HCT116 (cell line): ENCODE measurements at places on chromosomes 16 and 17.

- H3K27me3 ChIP-seq, result no peaks in the 10 kb centered on the region
Measured at GRCh38 chr17:312476-313148, 40.0 kb downstream of the RPH3AL start.

- H3K27me3 ChIP-seq, result no peaks in the 10 kb centered on the region
- no peaks in the 10 kb centered on the region for H3K36me3 ChIP-seq
- no peak overlapping the region for H3K27ac ChIP-seq
- no peak overlapping the region for H3K4me3 ChIP-seq
- no peak for DNase-seq
- peaks cover 12% of the 10 kb centered on the region; the same call in 1 of the 2 replicates for H3K4me1 ChIP-seq
Measured at GRCh38 chr17:32285746-32286517, 20.3 kb downstream of the RHBDL3 start.

- H3K4me3 ChIP-seq, result no peak overlapping the region
- H3K27ac ChIP-seq, result no peak overlapping the region
- H3K4me1 ChIP-seq, result peaks cover 10% of the 10 kb centered on the region
- H3K27me3 ChIP-seq, result no peaks in the 10 kb centered on the region
- no peaks in the 10 kb centered on the region; the same call in 1 of the 2 replicates for H3K36me3 ChIP-seq
- no peak for DNase-seq
Measured at GRCh38 chr17:31527606-31528005, 136.1 kb downstream of the RAB11FIP4 start.

DNA sequence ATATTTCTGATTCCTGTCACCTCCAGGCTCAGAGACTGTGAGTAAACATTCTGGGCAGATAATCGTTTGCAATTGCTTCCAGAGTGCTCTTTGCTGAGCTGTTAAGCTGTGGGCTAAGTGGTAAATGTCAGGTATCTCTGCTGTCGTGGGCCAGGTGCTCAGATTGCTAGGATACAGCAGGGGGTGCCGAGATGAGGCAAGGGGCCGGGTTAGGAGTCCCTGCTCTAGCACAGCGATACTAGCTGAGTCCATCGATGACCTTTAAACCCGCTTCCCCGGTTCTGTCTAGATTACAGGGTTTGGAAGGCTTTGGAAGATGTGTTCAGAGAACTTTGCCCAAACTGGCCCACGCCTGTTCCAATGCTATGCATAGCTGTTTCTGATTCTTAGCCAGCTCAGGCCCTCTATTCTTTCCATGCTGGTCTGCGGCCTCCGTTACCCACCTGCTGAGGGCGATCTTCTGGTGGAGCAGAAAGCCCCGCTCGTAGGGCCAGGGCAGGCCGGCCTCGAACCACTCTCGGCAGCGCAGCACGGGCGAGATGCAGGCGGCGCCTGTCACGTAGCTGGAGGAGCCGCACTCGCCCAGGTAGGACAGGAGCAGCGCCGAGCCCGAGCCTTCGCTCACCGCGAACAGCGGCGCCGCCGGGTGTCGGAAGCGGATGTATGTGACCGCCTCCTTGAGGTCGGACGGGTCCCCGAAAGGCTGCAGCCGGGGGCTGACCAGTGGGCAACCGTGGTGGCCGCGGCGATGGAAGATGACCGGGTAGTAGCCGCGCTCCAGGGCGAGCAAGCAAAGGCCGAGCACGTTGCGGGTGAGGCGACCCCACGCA lies 979 bp downstream of the ABHD15 start:
- H3K4me3 ChIP-seq, result peak overlapping the region; percentile 79
- peak; percentile 22 for DNase-seq
- H3K27ac ChIP-seq, result peak overlapping the region; percentile 82

GRCh38 chr16:31072540-31073141 lies 1.4 kb downstream of the ZNF668 start:
- no peaks in the 10 kb centered on the region for H3K27me3 ChIP-seq
- peaks cover 16% of the 10 kb centered on the region for H3K36me3 ChIP-seq
- peaks cover 18% of the 10 kb centered on the region for H3K4me1 ChIP-seq
- DNase-seq, result no peak
- H3K27ac ChIP-seq, result peak overlapping the region; percentile 100

- H3K4me1 ChIP-seq, result no peaks in the 10 kb centered on the region
- H3K27ac ChIP-seq, result no peak overlapping the region
- DNase-seq, result no peak
- no peak overlapping the region for H3K4me3 ChIP-seq
- H3K27me3 ChIP-seq, result no peaks in the 10 kb centered on the region
Measured at GRCh38 chr16:55527885-55528284, 19.0 kb downstream of the LPCAT2 start.

DNA sequence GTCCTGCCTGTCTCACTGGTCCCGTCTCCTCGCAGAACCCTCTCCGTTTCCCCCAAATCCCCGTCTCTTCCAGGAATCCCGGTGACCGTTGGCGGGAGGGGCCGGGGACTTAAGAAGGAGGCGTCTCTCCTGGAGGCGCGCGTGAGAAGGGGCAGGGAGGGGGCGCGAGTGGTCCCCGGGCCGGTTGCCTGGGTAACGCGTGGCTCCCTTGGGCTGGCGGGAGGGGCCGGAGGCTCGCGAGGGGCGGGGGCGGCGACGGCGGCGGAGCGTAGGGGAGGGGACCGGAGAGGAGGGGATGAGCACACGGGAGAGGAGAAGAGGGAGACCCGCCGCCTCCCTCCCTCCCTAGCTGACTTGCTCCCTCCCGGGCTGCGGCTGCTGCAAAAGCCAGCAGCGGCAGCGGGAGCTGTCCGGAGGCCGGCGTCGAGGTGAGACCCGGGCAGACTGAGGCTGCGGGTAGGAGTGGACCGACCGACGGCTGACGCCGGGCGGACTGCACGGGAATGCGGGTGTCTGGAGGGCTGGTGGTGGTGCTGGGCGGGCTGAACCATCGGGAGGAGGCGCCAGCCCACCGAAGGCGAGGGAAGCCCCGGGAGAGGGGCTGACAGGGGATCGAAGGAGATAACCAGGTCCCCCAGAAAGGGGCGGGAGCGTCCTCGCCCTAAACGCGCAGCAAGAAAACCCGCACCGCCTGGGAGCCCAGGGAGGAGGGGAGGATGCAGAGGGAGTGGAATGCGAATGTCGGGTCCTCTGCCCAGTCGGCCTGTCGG lies at the start of gene PRRT2:
Gene PRRT2 (plus strand): TSS at position 298 of the 770 bp plus-strand sequence. CDS start 862 bp downstream, outside the sequence.
- peaks cover 6% of the 10 kb centered on the region for H3K36me3 ChIP-seq
- peaks cover 75% of the 10 kb centered on the region for H3K4me1 ChIP-seq
- no peak for DNase-seq
- peak within 1 kb of the TSS; percentile 66 for H3K4me3 ChIP-seq
- peak within 1 kb of the TSS; percentile 90 for H3K27ac ChIP-seq
- H3K27me3 ChIP-seq, result no peaks in the 10 kb centered on the region

- DNase-seq, result no peak
- H3K27ac ChIP-seq, result peak overlapping the region; percentile 65; the same call in 1 of the 2 replicates
- peaks cover 30% of the 10 kb centered on the region; the same call in 1 of the 2 replicates for H3K36me3 ChIP-seq
- H3K4me1 ChIP-seq, result peaks cover 17% of the 10 kb centered on the region
Measured at GRCh38 chr16:1494711-1495110, 1.6 kb downstream of the TELO2 start.

DNA sequence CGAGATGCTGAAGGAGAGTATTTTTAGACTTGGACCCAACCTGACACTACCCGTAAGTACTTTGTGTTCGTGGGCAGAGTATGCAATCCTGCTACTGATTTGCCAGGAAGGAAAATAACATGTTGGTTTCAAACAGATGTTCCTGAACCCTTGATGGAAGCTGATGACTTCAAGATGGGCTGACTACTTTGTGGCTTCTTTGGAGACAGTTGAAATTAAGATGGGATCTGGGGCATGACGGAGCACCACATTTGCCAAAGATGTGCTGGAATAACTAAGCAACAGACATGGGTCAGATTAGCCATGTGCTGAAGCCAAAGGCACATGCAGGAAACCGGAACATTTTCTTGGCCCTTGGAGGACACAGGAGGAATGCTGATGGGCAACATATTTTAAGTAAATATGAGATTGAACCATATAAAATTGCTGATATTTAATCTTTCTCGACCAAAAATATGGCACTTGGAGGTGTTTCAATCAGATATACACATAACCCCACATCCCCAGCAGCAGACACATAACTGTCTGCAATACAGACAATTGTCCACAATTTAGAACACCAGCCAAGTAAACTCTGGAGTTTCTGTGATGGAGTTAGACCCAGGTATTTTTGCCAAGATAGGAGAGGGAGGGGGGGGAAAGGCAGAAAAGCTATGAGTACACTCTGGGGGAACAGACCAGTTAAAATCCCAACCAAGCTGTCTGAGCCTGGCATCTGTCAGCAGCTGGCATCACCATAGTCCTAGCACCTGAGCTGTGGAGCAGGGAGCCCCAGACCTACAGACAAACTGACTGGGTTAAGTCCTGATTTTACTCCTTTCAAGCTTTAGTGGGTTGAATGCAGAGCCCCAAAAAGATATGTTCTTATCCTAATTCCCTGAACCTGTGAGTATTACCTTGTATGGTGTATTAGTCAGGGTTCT lies 329.4 kb upstream of the CDH5 start:
- DNase-seq, result no peak
- H3K4me3 ChIP-seq, result no peak overlapping the region
- H3K27me3 ChIP-seq, result peaks cover 15% of the 10 kb centered on the region; the same call in 1 of the 2 replicates
- no peaks in the 10 kb centered on the region for H3K4me1 ChIP-seq
